CD8-positive, alpha-beta memory T cell (primary cell): ENCODE measurements at places on chromosomes 11 and 22. TPM values are rescaled to one million over a fixed set of nuclear protein-coding genes. Genes with fewer than 3 reads are reported as not detected.

- H3K36me3 ChIP-seq: no peaks in the 10 kb centered on the region
- no peak overlapping the region for H3K27ac ChIP-seq
- no peak overlapping the region for H3K4me3 ChIP-seq
- H3K4me1 ChIP-seq: peaks cover 24% of the 10 kb centered on the region
- no peaks in the 10 kb centered on the region for H3K27me3 ChIP-seq
- no peak for DNase-seq
Measured at GRCh38 chr11:61163714-61164605, 2.7 kb upstream of the VPS37C start.

DNA sequence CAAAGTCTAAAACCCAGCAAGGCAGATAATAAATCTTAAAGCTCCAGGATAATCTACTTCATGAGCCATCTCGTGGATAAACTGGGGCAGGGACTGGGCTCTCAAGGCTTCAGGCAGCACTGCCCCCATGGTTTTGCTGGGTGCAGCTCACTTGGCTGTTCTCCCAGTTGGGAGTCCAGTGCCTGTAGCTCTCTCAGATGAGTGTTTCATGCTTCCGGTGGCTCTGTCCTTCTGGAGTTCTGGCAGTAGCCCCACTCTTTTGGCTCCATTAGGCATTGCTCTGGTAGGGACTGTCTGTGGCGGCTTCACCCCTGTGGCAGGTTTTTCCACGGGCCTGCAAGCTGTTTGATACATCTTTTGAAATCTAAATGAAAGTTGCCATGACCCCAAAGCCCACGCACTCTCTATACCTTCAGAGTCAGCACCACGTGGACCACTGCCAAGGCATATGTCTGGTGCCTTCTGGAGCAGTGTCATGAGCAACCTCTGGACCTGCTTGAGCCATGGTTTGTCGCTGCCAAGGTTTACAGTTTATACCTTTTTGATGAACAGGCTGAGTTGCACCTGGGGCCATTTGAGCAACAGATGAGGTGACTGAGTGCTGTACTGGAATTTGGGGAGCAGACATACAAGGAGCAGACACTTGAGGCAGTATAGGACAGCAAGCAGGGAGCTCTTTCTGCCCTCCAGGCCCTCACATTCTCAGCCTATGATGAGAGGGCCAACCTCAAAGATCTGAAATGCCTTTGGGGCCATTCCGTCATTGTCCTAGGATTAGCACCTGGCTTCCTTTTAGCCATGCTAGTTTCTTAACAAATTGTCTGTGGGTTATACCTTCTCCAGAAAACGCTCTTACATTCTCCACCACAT, 48.6 kb downstream of the MTNR1B start:
- no peak overlapping the region for H3K27ac ChIP-seq
- no peaks in the 10 kb centered on the region for H3K36me3 ChIP-seq
- DNase-seq: no peak
- H3K4me1 ChIP-seq: no peaks in the 10 kb centered on the region
- H3K4me3 ChIP-seq: no peak overlapping the region

DNA sequence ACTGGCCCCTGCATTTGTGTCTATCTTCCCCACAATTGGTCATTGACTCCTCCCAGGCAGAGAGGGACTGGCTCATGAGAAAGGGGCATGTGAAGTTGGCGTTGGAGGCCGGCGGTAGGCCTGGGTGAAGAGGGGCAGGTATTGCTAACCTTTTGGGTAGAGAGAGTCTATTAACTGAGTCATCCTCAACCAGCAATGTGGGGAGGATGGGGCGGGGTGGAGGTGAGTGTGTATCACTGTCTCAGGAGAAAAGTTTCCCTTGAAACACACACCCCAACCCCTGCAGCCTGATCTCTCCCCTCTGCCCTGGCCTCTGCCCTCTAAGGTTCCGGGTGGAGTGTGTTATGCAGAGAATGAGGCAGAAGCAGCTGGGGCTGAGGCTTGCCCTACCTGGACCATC, 60.1 kb upstream of the PHF21B start:
- no peaks in the 10 kb centered on the region for H3K27me3 ChIP-seq
- no peak overlapping the region for H3K27ac ChIP-seq
- no peak for DNase-seq
- H3K36me3 ChIP-seq: no peaks in the 10 kb centered on the region

DNA sequence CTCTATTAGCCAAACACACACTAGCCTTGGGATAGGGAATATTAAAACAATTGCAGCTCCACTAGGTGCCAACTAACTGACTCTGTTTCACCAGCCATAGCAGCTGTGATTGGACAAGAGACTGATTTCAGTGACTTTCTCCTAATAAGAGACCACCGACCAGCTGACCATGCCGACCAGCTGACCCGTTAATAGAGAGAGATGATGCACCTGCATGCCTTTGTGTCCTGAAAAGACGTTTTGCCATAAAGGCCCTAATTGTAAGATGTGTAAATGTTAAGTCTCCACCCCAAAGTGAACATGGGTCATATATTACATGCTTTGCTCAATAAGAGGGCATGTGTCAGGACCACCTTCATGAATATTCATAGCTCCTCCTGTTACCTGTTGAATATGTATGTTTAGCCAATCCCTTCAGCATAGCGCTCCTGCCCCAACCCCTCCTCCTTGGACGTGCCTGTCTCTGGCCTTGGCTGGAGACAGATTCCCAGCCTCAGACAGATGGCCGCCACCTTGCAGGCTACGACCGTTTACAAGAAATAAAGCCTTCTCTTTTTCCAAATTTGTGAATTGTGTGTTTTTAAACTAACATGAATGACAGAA, 1.3 kb upstream of the NADSYN1 start:
- H3K27me3 ChIP-seq: no peaks in the 10 kb centered on the region
- peak overlapping the region; percentile 99 for H3K4me3 ChIP-seq
- peaks cover 50% of the 10 kb centered on the region for H3K4me1 ChIP-seq
- no peak for DNase-seq

DNA sequence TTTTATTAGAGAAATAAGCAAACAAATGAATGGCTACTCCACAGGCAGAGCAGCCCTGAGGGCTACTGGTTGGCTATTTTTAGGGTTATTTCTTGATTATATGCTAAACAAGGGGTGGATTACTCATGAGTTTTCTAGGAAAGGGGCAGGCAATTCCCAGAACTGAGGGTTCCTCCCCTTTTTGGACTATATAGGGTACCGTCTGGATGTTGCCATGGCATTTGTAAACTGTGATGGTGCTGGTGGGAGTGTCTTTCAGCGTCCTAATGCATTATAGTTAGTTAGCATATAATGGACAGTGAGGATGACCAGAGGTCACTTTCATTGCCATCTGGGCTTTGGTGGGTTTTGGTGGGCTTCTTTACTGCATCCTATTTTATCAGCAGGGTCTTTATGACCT, 19.2 kb downstream of the SLC22A6 start:
- H3K27me3 ChIP-seq: no peaks in the 10 kb centered on the region
- H3K4me3 ChIP-seq: no peak overlapping the region
- no peaks in the 10 kb centered on the region for H3K36me3 ChIP-seq
- DNase-seq: no peak

DNA sequence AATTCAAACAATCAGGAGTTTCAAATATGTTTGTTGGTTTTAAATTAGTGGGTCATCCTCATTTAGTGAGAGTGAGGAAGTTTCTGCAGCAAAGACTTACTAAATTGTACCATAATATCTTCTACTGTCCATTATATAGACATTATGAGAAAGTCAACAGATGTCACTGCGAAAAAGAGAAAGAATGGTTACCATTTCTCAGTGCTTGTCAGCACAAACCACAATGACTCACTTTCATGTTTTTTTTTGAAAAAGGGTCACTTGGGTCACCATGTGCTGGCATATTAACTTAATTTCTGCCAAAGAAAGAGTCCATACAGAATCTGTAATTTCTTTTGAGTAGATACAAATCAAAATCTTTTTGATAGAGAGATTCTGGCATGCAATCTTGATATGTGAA, 924.6 kb upstream of the FAT3 start:
- H3K27ac ChIP-seq: no peak overlapping the region
- no peaks in the 10 kb centered on the region for H3K36me3 ChIP-seq
- no peak overlapping the region for H3K4me3 ChIP-seq
- H3K4me1 ChIP-seq: no peaks in the 10 kb centered on the region
- DNase-seq: no peak

DNA sequence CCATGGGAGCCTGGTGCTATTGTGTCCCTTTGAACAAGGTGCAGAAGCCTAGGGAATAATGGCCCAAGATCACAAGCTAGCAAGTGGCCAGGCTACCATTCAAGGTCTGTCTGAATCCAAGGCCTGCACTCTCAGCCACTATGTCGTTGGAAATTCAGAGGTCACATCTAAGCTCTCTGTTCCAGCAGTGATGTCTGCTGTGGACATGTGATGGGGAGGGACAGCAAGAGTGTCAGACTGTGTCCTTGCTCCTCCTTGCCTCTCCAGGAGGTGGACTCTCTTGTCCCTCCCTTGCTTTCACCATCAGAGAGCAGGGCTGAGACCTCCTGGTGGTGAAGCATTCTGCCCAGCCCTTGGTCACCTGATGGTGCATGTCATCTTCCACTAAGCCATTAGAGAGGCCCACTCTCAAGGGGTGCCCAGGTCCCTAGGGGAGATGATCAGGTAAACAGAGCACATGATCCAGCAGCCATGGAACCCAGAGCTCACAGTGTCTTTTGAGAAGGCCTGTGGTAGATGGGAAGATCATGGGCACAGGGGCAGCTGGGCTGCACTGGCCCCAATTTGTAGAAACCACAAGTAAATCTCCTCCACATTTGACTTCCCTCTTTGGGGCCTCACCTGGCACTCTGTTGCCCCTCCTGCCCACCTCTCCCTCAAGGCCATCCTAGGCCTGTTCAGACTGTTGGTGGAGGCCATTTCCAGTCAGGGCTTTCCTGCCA, 37.1 kb upstream of the SUSD2 start:
- DNase-seq: no peak
- H3K27ac ChIP-seq: no peak overlapping the region
- no peaks in the 10 kb centered on the region for H3K36me3 ChIP-seq
- H3K27me3 ChIP-seq: no peaks in the 10 kb centered on the region
- peaks cover 85% of the 10 kb centered on the region for H3K4me1 ChIP-seq

DNA sequence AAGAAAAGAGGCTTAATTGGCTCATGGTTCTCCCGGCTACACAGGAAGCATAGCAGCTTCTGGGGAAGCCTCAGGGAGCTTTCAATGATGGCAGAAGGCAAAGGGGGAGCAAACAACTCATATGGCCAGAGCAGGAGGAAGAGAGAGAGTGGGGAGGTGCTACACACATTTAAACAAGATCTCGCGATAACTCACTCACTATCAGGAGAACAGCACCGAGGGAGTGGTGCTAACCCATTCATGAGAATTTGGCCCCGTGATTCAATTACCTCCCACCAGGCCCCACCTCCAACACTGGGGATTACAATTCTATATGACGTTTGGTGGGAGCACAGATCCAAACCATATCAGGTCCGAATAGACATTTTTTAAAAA, 41.7 kb upstream of the APLNR start:
- no peak for DNase-seq
- no peak overlapping the region for H3K27ac ChIP-seq
- no peaks in the 10 kb centered on the region for H3K27me3 ChIP-seq
- no peak overlapping the region for H3K4me3 ChIP-seq

- DNase-seq: no peak
- no peak overlapping the region for H3K27ac ChIP-seq
- no peak overlapping the region for H3K4me3 ChIP-seq
Measured at GRCh38 chr11:9753021-9753420, 89.1 kb downstream of the SWAP70 start.

- peaks cover 21% of the 10 kb centered on the region for H3K4me1 ChIP-seq
- H3K4me3 ChIP-seq: peak overlapping the region; percentile 52
- H3K36me3 ChIP-seq: no peaks in the 10 kb centered on the region
Measured at GRCh38 chr11:46121724-46122477, 647 bp upstream of the PHF21A start.

GRCh38 chr22:46293577-46294260, 3.0 kb upstream of the GTSE1 start:
- H3K27ac ChIP-seq: no peak overlapping the region
- H3K4me3 ChIP-seq: no peak overlapping the region
- H3K36me3 ChIP-seq: no peaks in the 10 kb centered on the region
- H3K4me1 ChIP-seq: peaks cover 25% of the 10 kb centered on the region

DNA sequence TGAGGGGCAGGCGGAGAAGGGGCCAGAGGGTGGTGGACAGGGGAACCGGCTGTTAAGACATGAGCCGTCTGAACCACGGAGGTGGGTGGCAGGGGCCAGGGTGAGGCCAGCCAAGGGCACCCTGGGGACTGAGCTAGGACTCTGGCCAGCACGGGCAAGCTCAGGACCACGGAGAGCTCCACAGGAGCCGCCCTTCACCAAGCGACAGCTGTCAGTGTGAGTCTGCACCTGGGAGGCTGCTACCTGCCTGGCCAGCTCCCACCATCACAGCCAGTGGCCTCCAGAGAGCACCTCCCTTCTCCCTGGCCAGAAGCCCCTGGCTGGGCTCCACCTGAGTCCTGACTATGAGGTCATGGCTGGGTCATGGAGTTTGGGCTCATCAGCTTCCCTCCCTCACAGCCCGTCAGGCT, 21.6 kb downstream of the MGAT3 start:
- H3K36me3 ChIP-seq: no peaks in the 10 kb centered on the region
- H3K4me1 ChIP-seq: no peaks in the 10 kb centered on the region
- H3K27me3 ChIP-seq: no peaks in the 10 kb centered on the region

HSPB2 gene
- not detected for total RNA-seq

TUB gene
- 0.24 TPM for total RNA-seq

ROBO3 gene
- total RNA-seq: 9.4 TPM
